ENCODE measurements at places on chromosomes 2 and 18.
A peak's percentile ranks its signal among the peaks of the same experiment; 100 is the strongest.

- peak; percentile 2 for DNase-seq
These were observed 7.0 kb upstream of the LYPD1 start for GRCh38 chr2:132676999-132677398.

GRCh38 chr18:54327818-54328217, 29.8 kb downstream of the STARD6 start:
- no peak for DNase-seq

GRCh38 chr18:3966642-3967358, 488.3 kb downstream of the DLGAP1 start:
- DNase-seq = no peak

DNA sequence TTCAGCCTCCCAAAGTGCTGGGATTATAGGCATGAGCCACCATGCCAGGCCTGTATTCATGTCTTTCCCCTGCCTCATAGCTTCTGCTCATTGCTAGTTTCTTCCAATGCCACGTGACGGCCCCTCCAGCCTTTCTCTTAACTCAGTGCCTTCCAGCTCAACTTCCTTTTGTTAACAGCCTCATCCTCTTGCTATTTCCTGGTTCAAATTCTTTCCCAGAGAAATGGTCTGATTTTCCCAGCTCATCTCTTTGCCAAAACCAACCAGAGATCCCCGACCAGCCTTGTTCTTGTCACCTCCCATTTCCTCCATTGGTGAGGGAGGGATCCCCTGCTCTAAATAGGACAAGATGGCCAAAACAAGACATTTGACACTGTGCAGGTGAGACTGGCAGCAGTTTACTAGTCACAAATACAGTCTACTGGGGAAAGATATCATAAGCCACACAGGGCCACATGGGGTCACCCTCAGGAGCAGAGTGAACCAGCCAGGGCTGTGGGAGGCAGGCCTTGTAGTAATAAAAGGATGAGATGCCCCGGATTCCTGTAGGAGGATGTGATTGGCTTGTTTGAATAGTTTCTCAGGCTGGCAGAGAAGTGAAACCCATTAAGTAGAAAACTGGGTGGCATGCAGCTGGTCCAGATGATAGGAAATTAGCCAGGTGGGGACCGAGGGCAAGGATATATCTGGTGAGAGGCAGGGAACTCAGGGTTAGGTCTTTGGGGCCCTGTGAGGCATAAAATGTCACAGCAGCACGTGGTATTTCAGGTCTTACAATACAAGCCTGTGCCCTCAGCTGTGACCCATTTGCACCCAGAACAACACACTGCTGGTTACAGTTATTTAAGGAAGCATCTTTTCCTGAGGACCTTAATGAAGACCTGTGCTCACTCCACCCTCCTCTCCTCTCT, 6.4 kb downstream of the CD207 start:
- no peak for DNase-seq

DNA sequence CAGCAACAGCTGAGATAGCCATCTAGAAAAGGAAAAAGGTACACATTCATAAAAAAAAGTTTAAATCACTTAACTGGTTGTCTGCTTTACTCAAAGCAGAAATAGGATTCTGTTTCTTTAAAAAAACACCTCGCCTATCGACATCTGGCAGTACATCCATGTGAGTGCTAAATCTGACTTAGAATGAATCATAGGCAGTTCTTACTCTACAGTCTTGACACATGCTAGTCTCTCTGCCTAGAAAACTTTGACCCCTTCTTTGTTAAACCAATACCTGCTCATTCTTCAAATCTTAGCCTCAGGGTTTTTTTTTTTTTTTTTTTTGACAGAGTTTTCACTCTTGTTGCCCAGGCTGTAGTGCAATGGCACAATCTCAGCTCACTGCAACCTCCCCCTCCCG, 37.1 kb upstream of the GPR75 start:
- no peak for DNase-seq
